Stimulated activated naive CD4-positive, alpha-beta T cell (primary cell): ENCODE measurements at places on chromosomes 2 and 18.

- no peak for DNase-seq
Measured at GRCh38 chr2:86314125-86314524, 23.3 kb downstream of the REEP1 start.

GRCh38 chr18:24055878-24056277 is 41.3 kb downstream of the TTC39C start:
- no peak for DNase-seq

DNA sequence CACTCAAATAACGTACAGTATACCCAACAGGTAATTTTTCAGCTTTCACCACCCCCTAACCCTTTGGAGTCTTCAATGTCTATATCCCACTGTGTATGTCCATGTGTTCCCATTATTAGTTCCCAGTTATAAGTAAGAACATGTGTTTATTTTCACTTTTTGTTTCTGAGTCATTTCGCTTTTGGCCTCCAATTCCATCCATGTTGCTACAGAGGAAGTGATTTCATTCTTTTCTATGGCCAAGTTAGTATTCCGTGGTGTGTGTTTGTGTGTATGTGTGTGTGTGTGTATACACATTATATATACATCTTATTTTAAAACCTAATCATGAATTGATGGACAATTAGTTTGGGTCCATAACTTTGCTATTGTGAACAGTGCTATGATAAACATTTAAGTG is 464.4 kb downstream of the CMPK2 start:
- DNase-seq: no peak

DNA sequence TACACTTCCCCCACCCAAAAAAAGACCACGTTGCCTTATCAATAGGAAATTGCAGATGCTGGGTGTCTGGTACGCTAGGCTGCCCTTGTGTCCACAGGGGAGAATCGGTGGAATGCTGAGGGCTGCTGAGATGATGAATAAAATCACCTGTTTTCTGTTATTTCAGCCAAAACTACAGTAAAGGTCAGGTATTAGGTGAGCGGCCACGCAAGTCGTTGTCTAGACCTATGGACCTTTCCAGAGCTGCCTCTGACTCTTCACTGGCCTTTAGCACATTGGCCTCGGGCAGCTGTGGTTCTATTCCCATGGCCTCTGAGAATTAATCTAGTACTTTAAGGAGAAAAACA is 89.6 kb downstream of the MTCL1 start:
- DNase-seq: no peak

DNA sequence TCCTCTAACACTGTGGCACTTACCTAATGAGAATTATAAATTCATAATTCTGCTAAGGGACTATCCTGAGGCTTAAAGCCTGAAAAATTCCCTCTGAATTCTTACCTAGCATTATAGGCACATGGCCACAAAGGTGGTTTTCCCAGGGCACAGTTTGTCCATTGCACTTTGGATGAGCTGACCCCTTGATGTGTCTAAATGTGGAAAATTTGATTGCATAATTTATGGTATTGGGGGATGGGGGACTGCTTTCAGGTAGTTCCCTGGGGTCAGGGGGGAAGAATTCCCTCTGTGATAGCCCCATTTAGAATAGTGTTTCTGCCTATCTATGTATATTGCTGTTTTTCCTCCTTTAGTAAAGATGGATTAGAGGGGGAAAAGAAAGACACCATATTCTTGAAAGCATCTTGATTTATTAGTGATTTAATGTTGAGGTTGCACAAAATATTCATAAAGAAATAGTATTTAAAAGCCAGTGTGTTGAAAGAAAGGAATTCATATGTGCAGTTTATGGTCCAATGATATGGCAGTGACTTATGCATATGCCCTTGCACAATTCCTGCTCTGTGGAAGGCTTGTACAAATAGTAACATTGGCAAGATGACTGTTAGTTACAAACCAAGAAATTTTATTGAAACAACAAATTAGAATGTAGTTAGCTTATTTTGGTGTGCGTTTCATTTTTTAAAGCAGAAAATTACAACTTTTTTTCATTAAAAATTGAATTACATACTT is 8.7 kb upstream of the HTR2B start:
- DNase-seq: no peak

- no peak for DNase-seq
Measured at GRCh38 chr2:240686460-240686859, 3.8 kb upstream of the AQP12B start.

DNA sequence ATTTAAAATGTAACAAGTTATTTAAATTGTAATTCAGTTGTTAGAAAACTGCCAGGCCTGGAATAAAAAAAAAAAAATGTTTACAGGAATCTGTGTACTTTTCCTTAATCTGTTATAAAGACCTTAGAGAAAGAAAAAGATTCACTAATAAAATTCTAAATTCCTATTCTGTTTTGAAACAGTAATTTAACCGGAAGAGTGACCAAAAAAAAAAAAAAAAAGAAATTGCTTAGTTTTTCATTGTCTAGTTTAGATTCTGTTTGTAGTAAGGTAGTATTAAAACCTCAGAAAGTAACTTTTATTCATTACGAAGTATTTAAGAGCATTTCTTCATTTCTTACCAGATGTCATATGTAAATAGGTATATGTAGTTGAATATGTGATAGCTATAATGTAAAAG is 2.5 kb downstream of the REL start:
- DNase-seq: no peak

DNA sequence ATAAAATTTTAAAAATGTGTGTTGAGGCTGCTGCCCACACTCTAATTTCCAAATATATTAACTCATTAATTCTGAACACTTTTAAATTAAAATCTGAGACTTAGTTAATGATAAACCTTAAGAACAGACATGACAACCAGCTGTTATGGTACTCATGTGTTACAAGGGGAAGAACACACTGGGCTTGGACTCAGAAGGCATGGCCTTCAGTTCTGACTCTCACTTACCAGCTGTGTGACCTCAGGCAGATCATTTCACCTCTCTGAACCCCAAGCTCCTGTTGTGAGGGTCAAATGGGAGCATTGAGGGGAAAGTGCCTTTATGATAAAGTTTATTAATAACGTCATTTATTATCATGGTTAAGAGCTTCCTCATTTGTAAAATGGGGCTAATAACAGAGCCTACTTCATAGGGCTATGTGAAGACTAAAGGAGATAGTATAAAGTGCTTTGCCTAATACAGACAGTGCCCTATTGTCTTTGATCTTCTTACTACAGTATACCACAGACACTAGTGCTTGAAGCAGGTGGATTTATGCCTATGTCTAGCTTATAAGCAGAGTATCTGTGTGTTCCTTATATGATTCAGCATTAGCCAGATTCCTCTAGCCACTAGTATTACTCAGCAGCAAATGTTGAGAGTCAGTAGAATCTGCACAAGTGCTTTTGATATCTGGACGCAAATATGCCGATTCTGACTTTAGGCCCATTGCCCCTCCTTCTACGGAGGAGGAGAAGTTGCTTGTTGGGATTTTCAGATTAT is 99.6 kb downstream of the SGPP2 start:
- DNase-seq: no peak

DNA sequence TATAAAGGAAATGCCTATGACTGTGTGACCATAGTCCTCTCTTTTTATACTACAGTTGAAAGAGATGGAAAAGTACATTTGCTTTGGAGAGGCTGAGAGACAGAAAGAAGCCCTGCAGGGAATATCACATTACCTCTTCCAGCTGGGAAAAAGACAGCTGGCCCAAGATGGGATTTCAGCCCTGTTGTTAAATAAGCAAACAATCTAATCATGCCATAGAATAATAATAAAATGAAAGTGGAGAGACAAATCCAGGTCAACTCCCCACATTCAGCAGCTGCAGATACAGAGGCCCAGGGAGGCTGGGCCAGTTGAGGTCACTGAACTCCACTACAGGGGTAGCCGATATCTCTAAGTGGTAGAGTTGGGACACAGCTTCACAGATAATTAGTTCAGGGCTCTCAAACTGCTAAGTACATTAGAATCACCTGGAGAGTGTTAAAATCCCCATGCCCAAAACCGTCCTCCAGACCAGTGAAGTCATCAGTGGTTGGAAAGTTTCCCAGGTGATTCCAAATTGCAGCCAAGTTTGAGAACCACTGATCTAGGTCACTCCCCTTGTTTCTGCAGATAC is 81.9 kb downstream of the MOGAT1 start:
- no peak for DNase-seq

GRCh38 chr2:235270291-235270690 is 223.6 kb upstream of the AGAP1 start:
- no peak for DNase-seq

- no peak for DNase-seq
Measured at GRCh38 chr18:29594493-29594892, 1417.6 kb upstream of the CDH2 start.
